ENCODE measurements at places on chromosomes 7 and 10.

DNA sequence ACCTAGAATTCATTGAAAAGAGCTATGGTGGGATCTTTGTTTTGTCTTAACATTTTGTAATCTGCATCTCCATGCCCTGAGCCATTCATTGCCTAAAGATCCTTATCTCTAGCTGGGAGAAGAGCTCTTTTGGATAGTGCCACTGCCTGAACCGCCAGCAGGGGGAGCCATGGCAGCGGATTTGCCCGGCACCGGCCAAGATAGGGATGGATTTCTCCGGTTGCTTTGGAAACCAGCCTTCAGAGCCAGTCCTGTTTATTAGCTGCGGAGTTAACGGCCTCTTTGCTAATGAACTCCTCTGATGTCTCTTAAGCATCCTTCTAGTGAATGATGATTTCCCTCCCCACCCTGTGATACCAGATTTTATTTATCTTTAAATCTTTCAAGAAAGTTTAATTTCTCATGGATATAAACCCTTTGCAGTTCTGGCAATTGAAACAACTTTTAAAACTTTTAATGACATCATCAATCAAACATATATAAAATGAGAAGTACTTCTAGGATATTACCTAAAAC lies 58.2 kb upstream of the LYZL2 start:
- DNase-seq = peak; percentile 80

- DNase-seq = no peak
Observed at GRCh38 chr10:88565072-88565471, 18.0 kb downstream of the RNLS start.

- DNase-seq = no peak
Observed at GRCh38 chr7:48078470-48078869, 10.6 kb upstream of the UPP1 start.

DNA sequence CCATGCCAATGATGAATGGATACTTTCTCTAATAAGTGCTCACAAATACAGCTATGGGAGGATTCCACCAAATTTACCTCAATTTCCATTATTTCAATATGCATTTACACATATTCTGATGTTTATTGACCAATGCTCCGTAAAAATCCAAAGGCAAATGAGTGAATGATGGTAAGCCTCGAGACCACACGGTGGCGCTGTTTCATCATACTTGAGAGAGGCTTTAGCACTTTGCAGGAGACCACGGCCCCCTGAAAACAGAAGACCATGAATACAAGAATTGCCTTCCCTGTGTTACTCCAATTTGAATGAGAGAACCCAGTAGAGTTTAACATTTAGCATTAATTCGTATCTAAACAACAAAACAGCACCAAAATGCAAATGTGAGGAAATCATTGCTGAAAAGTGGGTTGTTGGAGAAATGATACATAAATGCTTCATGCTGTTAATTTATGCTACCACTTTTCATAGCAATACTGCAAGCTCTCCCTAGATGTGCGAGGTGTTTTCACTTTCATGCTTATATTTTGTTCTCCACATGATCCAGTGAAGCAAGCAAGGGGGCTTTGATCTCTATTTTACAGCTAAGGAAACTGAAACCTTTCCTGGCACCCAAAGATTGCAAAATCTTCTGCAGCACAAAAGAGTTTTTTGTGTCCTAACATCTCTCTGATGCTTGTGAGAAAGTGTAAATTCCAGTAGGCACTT lies 35.4 kb downstream of the TRIL start:
- DNase-seq = peak; percentile 47

- DNase-seq = no peak
Observed at GRCh38 chr7:130463553-130464434, 23.0 kb upstream of the CEP41 start.

GRCh38 chr7:93298671-93299070 lies 66.5 kb downstream of the VPS50 start:
- DNase-seq = no peak

- DNase-seq = no peak
Observed at GRCh38 chr10:78513986-78514385, 480.3 kb downstream of the RPS24 start.

GRCh38 chr10:5810225-5810624 lies 3.0 kb downstream of the GDI2 start:
- no peak for DNase-seq

Data from stimulated activated CD4-positive, alpha-beta T cell treated with anti-CD3 and anti-CD28 coated beads, Interleukin-1b, Interleukin-23, amount 100 ng/mL, for 48 hours (primary cell).